Iris pigment epithelial cell (primary cell): ENCODE measurements at places on chromosomes 4 and X.

GRCh38 chr4:167854881-167855280, 237.5 kb upstream of the ANXA10 start:
- no peak for DNase-seq

- DNase-seq, result no peak
Measured at GRCh38 chrX:78527818-78528217, 131.3 kb downstream of the RTL3 start.

DNA sequence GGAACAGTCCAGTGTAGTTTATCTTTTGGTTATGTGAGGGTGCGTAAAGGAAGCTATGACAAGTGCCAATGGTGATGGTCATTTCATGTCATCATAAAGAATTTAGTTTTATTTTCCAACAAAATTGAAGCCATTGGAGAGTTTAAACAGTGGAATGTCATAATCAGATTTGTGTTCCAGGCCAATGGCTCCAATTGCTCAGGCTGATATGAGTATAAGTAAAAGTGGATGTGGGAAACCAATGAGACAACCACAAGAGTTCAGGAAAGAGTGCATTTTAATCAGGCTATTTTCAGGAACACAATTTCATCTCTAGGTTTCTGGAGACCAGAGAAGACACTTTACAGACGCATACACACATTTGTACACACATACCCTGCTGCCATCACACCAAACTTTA, 20.7 kb downstream of the SPANXC start:
- no peak for DNase-seq

GRCh38 chrX:87900320-87900908, 382.8 kb downstream of the KLHL4 start:
- DNase-seq, result no peak

DNA sequence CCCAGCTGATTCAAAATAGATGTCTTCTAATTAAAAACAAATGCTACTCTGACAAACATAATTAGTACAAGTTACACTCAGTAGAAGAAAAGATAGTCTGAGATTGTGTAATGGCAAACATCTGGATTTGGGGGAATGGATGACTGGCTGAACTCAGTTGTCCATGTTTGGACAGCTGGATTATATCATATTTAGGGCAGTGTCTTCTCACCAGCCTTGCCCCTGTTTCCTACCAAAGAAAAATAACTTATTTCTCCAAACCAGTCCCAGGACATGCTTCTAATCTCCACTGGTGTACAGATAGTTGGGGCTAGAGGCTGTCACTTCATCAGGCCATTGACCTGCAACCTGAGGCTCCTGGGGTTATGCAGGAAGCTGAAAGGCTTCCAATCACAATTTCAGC, 237.3 kb downstream of the USP46 start:
- DNase-seq, result no peak

- peak; percentile 84 for DNase-seq
Measured at GRCh38 chr4:53714236-53715140, 123.2 kb upstream of the LNX1 start.

GRCh38 chr4:79833857-79834256, 239.2 kb downstream of the ANTXR2 start:
- DNase-seq, result no peak

DNA sequence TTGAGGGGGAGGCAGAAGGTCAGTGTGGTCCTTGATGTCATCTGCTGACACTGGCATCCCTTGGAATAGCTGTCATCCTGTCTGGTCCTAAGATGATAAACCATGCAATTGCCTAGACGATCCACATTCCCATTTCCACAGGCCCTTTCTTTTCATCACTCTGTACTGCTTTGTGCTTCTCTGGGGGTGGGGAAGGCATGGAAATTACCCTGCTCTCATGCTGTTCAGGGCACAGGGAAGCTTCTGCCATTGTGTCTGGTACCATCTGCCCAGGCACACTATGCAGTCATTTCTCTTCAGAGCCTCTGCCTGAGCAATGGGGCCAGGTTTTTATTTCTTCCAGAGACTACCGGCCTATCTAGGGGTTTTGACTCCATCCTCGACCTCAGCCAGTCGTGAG, 49.7 kb upstream of the ELOVL6 start:
- DNase-seq, result no peak

- no peak for DNase-seq
Measured at GRCh38 chr4:94219402-94219801, 11.7 kb downstream of the SMARCAD1 start.

- DNase-seq, result no peak
Measured at GRCh38 chrX:141960578-141960977, 56.9 kb downstream of the MAGEC1 start.

- DNase-seq, result no peak
Measured at GRCh38 chrX:41688835-41689234, at the start of gene GPR34. GPR34 (plus strand) TSS chrX:41688973; CDS start chrX:41695634, 6,661 bp downstream.

DNA sequence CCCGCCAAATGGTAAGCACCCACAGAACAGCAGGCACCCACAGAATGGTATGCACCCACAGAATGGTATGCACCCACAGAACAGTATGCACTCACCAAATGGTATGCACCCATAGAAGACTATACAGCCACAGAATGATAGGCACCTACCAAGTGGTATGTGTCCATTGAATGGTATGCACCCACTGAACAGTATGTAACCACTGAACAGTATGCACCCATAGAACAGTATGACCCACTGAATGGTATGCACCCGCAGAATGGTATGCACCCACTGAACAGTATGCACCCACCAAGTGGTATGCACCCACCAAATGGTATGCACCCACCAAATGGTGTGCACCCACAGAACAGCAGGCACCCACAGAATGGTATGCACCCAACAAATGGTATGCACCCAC, 40.1 kb downstream of the CCDC149 start:
- no peak for DNase-seq

- no peak for DNase-seq
Measured at GRCh38 chr4:142567199-142567598, 278.9 kb downstream of the INPP4B start.

- no peak for DNase-seq
Measured at GRCh38 chrX:39469126-39469525, 628.6 kb downstream of the BCOR start.

- peak; percentile 70 for DNase-seq
Measured at GRCh38 chrX:154398668-154399526, 720 bp downstream of the RPL10 start.

DNA sequence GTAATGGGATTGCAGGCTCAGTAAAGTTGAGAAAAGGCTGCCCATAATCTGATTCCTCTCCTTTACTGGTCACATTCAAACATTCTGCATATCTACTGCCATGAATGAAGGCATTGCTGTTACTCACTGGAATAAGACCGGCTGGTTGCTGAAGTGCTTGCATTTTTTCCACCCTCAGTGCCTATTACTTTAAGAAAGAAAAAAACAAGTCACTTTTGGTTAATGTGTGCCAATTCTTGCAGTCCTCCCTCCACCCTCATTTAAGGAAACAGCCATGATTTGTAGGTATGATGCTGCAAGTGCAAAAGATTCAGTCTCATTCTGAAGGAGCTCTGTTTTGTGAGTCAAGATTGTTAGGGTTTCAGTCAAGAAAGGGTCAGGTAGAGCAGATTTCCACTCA, 94.9 kb downstream of the EMCN start:
- DNase-seq, result no peak

DNA sequence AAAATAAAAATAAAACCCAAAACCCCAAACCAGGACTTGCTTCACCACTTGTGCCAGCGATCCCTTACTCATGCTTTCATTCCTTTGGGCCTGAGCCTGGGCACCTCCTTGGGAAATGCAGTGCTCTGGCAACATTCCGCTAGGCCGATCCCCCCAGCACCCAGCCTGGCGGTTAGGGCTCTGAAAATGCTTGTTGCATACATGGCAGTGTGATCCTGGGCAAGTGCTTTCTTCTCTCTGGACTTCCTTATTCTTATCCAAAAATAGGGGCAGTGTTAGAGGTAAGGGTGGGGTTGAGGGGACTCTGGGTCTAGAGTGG, 4.6 kb downstream of the ZNF185 start:
- no peak for DNase-seq

GRCh38 chrX:11172415-11172814, 61.3 kb downstream of the HCCS start:
- no peak for DNase-seq

- peak; percentile 25 for DNase-seq
Measured at GRCh38 chr4:152628128-152628527, 51.7 kb downstream of the TMEM154 start.

DNA sequence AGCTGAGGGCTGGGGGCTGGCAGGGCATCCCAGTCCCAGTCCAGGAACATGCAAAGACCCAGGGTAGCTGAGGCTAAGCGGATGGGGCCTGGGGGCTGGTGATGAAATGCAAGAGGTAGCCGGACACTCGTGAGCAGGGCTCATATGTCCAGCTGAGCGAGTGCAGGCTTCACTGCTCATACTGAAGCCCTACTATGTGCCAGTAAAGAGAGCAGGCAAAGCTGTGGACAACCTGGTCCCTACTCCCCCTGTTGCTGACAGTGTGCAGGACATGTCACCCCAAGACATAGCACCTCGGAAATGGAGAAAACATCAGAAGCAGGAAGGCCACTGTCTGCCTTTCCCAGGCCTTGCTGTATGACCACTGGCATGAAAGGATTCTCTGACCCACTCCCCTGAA, 122.4 kb upstream of the STX18 start:
- no peak for DNase-seq

- DNase-seq, result no peak
Measured at GRCh38 chr4:23921447-23921845, 31.6 kb upstream of the PPARGC1A start.

DNA sequence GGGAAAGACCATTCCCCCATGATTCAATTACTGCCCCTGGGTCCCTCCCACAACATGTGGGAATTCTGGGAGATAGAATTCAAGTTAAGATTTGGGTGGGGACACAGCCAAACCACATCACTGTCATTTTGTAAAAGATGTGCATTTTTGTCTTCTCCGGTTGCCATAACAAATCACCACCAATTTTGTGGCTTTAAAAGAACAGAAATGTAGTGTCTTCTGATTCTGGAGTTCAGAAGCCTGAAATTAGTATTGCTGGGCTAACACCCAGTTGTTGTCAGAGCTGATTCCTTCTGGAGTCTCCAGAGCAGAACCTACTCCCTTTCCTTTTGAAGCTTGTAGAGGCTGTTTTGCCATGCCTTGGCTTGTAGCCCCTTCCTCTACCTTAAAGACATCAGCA, 54.1 kb upstream of the DHRSX start:
- DNase-seq, result no peak
